Stimulated activated CD4-positive, alpha-beta T cell treated with anti-CD3 and anti-CD28 coated beads, Interleukin-12 subunit alpha, Interleukin-12 subunit beta, amount 100 ng/mL, for 48 hours (primary cell): ENCODE measurements at places on chromosomes 7 and 10.

DNA sequence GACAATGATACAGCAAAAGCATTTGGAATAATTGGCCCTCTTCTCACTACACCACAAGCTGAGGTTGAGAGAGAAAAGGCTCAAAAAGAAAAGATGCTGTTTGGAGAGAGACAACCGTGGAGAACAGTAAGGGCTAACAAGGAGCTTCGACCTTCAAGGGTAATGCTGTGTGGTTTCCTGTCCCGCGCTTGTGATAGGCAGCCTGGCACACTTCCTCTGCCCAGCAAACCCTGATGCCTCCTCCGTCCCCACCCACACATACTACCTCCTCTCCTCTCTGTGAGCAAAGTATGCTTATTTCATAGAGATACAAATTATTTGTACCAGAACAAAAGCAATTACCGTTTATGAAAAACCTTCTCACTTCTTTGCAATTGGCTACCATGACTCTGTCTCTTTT, 755.4 kb downstream of the KCNMA1 start:
- DNase-seq: no peak

DNA sequence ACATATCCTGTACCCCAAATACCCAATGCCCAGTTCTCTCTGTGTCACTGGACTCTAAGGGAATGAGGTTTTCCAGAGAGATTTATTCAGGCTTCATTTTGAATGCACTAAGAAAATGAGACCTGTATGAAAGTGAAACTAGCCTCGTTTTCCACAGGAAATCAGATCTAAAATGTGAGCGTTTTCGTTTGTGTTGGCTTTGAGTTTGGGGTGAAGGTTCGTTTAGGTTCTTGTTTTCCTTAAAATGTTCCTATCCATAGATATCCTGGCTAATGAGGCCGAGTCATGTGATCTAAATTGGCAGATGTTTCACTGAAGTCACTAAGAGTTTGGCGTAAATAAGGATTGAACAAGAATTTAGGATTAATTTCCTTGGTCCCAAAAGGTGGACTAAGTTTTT, 90.9 kb upstream of the BMPER start:
- no peak for DNase-seq

DNA sequence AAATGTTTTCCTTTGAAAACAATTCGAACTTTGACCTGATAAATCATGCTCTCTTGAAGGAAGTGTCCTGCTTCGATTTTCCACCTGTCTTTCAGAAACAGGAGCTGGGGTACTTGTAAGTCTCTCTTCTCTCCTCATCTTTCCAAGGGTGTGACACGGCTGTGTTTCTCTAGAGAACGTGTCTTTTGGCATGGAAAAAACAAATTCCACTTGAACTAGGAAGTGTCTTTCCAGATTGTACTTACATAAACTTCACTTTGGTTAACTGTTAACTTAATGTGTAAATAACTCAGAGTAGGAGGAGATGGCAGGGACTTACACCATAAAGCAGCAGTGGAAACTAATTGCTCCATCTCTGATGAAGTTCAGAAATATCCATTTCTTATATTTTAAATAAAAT, 4.2 kb upstream of the CALCR start:
- DNase-seq: no peak

DNA sequence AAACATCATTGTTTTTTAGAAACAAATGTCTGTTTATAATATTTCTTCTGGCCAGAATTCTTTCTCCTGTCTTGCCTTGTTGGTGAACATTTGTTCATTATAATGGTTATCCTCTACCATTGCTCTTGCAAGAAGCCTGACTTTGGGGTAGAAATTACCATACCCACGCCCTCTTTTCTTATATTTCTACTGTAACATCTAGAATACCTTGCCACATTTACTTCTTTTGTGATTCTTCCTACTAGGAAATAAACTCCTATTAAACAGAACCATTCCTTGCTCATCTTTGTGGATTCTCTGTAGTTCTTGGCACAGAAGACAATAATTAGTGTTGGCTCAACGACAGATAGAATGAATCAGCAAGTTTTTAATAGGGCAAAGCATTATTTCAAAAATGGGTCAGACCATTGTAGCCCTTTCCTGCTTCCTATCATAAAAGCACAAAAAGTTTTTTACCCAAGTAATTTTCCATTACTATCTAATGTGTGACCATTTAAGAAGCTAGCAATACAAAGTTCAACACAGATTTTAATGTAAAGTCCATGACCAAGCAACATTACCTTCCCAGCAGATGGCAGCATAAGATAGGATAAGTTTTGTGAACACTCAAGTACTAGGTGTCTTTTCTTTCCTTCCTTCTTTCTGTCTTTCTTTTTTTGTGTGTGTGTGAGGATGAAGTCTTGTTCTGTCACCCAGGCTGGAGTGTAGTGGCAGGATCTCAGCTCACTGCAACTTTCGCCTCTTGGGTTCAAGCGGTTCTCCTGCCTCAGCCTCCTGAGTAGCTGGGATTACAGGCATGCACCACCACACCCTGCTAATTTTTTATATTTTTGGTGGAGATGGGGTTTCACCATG, 270.4 kb downstream of the HGF start:
- no peak for DNase-seq

DNA sequence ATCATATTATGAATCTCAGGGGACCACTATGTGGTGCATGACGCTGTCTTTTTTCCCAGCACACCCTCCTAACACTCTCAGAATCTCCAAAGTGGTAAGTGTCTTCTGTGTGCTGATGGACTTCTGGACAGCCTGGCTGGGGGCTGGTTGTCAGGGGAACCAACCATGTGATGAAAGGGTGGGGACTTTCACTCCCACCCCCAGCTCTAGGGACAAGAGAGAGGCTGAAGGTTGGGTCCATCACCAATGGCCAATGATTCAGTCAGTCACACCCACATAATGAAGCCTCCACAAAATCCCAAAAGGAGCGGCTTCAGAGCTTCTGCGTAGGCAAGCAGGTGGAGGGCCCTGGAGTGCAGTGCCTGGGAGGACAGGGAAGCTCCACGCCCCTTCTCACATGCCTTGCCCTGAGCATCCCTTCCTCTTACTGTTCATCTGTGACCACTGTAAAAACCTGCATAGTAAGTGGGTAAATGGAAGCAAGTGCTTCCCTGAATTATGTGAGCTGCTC, 44.6 kb downstream of the RASGEF1A start:
- no peak for DNase-seq

DNA sequence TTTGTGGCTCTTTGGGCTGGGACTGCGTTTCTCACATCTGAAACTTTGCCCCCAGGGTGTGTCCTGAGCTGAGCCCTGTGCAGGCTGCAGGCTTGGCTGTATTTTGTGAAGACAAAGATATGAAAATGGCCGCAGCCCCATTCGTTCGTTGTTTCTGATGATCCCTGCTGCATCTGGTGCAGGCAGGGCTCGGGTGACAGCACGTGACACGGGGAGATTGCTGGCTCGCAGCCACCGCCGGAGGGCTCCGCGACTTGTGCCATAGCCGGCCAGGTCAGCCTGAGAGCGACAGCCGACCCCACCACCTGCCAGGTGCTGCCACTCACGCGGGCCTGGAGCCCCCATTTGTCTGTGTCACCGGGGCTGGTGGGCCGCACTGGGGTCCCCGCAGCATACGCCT, 81.3 kb downstream of the ZRANB1 start:
- no peak for DNase-seq
